Stimulated activated CD8-positive, alpha-beta memory T cell treated with anti-CD3 and anti-CD28 coated beads, Interleukin-7, amount 100 ng/mL, for 1 hour (primary cell): ENCODE measurements at places on chromosomes 16 and 17.

DNA sequence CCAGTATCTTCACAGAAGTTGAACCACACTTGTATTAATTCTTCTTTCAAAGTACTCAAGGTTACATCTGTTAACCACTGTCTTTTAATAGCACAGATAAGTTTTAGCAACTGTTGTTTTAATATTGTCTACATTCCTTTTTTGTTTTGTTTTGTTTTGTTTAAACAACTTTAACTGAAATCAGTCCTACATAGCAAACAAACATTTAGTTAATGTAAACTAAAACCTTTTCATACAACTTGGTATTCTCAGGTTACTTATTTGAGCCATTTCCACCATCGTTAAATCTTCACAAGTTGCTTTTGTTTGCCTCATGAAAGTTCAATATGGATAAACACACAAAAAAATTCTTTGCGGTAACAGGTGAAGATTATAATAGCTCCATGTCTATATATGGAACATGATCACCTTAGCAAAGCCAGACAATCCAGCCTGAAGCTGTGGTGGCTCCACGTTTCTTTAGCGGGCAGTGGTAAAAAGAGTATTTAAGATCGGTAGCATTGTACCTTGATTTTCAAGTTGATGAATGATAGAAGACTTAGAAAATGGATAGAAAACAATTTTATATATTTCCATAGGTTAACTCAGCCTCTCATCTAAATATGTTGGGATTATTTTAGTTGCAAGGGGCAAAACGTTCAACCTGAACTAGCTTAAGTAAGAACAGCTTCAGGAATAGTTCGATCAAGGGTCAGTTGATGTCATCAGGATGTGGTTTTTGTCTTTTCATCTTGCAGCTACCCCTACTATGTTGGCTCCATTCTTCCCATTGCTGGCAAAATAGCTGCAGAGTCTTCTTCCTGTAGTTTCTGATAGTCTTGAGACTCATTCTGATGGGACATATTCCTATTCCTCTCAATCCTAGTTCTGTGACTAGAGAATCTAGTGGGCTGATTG, 182.8 kb downstream of the FTO start:
- no peak for DNase-seq

GRCh38 chr16:60776281-60776680, 1260.0 kb downstream of the CDH8 start:
- DNase-seq = no peak

- no peak for DNase-seq
These were observed 8.2 kb downstream of the ARL4D start for GRCh38 chr17:43406676-43407645.

GRCh38 chr17:68514831-68515635, 2.8 kb downstream of the PRKAR1A start:
- DNase-seq = no peak

GRCh38 chr17:8210761-8211458, 535 bp upstream of the AURKB start:
- no peak for DNase-seq

GRCh38 chr17:17624741-17625140, 33.2 kb upstream of the PEMT start:
- DNase-seq = no peak

- no peak for DNase-seq
These were observed 4.6 kb upstream of the STARD3 start for GRCh38 chr17:39632153-39632941.
